ENCODE measurements at places on chromosomes 13 and 19.
A peak's percentile ranks its signal among the peaks of the same experiment; 100 is the strongest.

GRCh38 chr13:42798118-42798517 is 16.7 kb downstream of the FAM216B start:
- DNase-seq = no peak

- no peak for DNase-seq
Observed at GRCh38 chr13:35475212-35475959, 1.1 kb downstream of the MAB21L1 start.

- no peak for DNase-seq
Observed at GRCh38 chr13:74574964-74575728, 440.9 kb upstream of the KLF12 start.

DNA sequence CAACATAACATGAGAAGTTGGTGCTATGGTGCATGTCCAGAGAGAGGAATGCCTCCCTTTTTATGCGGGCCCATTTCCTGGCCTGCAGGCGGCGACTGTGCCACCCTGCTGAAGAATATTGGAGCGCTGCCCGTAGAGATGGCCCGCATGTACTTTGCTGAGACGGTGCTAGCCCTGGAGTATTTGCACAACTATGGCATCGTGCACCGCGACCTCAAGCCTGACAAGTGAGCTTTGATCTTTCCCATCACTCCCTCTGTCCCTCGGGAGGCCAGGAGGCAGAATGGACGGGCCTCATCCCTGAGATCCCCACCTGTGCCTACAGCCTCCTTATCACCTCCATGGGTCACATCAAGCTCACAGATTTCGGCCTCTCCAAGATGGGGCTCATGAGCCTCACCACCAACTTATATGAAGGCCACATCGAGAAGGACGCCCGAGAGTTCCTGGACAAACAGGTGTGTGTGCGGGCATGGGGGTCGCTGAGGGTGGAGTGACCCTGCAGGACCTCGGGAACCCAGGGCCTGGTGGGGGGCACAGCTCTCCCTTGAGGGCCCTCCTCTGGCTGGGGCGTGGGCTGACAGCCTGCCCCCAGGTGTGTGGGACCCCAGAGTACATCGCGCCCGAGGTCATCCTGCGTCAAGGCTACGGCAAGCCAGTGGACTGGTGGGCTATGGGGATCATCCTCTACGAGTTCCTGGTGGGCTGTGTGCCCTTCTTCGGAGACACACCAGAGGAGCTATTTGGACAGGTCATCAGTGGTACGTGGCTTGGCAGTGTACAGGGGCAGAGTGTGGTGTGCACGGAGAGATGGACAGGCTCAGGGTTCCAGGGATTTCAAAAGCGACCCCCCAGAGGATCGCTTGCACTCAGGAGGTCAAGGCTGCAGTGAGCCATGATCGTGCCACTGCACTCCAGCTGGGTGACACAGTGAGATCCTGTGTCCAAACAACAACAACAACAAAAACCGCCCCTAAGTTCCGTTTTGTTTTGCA is 16.2 kb downstream of the DNASE2 start:
- no peak for DNase-seq

DNA sequence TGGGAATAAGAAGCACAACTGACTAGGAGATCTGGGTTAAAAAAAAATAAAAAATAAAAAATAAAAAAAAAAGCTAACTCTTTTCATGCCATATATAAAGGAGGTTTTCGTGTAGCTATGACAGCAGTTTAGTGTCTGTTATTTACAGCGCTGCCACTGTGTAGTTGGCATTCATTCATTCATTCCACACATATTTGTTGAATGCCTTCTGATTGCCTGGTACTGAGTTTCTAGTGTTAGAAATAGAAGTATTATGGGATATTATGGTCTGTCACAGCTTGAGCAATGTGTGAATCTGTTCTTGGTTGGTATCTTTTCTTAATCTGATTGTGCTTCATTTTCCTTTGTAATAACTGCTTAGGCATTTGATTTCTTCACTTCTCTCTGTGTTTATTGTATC is 237.4 kb downstream of the NBEA start:
- DNase-seq = no peak

GRCh38 chr13:83620530-83621220 is 261.6 kb downstream of the SLITRK1 start:
- no peak for DNase-seq

DNA sequence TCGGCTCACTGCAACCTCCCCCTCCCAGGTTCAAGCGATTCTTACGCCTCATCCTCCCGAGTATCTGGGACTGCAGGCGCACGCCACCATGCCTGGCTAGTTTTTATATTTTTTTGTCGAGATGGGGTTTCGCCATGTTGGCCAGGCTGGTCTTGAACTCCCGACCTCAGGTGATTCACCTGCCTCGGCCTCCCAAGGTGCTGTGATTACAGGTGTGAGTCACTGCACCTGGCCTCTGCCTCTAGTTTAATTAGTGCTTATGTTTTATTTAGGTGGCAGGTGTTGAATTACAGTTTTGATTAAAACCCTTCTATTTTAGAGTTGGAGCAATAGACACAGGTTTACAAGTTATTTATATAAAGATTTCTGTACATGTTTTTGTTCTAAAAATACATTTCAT is 42.8 kb downstream of the ATP11A start:
- DNase-seq = no peak

DNA sequence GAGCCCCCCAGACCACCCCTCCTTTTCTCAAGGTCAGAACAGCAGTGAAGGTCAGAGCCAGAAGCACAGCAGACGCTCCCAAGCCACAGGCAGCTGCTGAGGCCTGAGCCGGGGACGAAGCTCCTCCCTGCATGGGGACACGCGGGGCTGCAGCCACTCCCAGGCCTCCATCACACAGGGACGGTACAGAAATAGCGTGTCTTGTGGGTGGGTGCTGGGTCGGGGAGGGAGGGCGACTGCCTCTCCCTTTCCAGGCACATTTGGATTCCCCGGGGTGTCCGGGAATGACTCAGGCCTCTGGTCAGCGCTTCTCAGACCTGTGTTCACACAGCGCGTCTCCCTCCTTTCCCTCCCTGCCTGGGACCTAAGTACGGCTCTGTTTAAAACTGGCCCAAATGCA is 33.2 kb downstream of the RASA3 start:
- DNase-seq = peak; percentile 42

DNA sequence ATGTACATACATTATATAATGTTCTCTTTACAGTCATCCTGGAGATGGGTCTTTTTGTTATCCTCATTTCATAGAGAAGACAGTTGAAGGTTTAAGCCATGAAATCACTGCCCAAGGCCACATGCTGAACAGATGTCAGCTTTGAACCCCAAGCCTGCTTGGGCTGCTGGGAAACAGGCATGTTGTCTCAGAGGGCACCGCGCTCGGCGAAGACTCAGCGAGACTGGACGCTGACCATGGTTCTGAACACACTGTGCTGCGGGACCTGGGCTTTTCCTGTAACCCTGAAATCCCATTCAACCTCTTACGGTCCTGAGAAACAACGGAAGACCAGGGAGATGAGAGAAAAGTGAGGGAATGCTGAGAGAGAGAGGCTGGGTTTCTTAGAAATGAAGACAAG is 27.3 kb downstream of the LRFN3 start:
- DNase-seq = no peak

DNA sequence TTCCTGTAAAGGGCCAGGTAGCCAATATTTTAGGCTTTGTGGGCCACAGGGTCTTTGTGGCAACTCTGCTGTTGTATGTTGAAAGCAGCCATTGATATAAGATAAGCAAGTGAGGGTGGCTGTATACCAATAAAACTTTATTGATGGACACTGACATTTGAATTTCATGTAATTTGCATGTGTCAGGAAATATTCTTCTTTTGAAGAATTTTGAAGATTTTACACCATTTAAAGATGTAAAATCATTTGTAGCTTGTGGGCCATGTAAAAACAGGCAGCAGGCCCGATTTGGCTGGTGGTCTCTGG is 2.4 kb upstream of the CTU1 start:
- no peak for DNase-seq

- peak; percentile 41 for DNase-seq
Observed at GRCh38 chr19:49094505-49095482, 9.5 kb downstream of the SNRNP70 start.

DNA sequence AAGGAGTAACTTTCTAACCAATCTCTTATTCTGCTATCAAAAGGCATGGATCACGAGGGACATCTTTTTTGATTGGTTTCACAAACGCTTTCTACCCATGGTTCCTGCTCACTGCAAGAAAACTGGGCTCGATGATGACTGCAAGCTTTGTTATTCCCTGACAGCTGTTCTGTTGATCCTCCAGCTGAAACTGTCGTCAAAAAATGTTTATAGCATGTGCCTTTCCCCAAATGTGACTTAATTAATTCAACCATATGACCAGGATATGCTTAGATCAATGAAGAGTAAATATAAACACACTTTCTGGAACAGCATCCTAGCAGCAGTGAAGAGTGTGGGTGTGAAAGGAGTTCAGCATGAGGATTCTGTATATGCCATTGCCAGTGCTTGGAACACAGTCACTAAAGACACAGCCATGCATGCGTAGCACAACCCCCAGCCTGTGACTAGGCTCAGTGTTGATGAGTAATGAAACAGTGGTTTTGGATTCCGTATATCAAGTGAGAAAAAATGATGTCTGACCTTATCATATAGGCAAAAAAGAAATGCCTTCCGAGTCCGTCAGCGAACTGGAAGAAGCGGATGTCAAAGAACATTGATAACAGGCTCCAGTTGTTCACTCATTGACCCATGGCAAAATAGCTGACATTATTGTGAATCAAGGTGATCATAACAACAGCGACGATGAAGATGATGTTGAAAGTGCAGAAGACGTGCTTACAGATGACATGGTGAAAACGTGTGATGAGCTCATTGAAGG is 347.4 kb downstream of the FGF9 start:
- no peak for DNase-seq

GRCh38 chr13:90594681-90595080 is 752.8 kb upstream of the MIR17HG start:
- DNase-seq = no peak

DNA sequence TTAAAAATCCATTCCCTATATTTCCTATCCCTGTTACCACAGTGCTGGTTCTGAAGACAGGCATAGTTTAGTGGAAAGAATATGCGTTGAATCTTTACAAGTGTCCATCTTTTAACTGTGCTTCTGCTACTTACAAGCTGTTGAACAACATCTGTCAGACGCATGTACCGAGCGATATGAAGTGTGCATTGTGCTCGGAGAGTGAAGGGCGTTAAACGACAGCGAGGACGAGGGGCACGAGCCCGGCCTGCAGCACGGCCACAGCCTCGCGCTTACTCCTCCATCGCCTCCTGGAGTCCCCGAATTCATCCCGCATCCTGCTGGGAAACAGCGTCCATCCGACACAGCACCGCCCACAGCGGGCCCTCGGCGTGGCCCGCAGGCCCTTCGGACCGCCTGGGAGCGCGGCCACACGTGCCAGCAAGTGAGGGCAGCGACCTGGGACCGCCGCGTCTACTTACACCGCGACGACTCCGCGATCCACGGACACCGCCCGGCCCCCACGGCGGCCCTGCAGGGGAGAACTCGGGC is 514 bp downstream of the PCID2 start:
- DNase-seq = no peak

- DNase-seq = no peak
Observed at GRCh38 chr19:1997353-1998233, 17.9 kb downstream of the BTBD2 start.

GRCh38 chr19:33418461-33418860 is 45.0 kb downstream of the CEBPG start:
- DNase-seq = no peak

GRCh38 chr13:25300861-25301346 is 521 bp upstream of the NUP58 start:
- DNase-seq = peak; percentile 6

DNA sequence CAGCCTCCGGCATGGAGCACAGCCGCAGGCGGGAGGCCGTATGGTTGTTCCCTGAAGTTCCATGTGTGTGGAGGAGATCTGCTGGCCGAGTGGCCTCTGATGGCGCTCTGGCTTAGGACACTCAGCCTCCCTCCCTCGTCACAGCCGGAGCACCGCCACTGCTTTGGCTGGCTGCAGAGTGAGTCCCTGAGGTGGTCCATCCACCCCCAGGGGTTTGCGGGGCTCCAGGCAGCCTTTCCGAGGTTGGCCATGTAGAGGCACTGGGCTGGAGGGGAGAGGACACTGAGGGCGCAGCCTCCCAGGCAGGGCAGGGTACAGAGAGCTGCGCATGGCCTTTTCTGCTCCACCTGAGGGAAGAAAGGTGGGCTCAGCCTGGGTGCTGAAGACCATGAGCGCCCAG is 19.8 kb upstream of the NPAS1 start:
- no peak for DNase-seq

DNA sequence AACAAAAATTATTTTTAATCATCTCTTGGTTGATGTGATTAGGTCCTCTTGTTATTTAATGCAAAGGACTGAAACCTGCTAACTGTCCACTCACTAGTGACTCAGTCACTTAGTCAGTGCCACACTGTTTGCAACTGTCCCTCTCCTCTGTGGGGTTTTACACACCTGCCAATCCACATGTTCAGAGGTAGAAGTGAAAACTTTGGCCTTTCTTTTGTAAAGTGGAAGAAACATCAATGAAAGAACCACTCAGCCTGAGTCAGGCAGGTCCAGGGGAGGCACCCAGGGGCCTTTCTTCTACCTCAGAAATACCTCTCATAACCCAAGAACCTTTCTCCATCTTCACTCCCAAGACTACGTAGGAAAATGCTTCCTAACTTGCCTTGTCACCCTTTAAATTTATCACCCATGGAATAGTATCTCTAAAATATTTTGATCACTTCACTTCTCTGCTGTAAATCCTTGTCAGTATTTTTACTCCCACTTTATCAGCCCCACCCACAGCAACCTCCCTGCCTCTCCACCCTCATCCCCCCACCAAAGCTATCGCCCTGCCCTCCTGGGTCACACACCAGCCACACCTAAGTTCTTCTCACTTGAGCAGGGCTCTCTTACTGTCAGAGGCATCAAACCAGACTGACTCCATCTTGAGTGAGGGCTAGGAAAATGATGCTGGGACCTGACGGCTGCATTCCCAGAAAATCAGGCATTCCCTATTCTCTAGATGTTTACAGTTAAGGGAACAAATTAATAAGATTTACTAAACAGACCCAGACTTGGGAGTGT is 29.6 kb upstream of the EEF1AKMT1 start:
- DNase-seq = no peak

GRCh38 chr13:48568370-48569103 is 35.7 kb upstream of the RCBTB2 start:
- no peak for DNase-seq

- DNase-seq = no peak
Observed at GRCh38 chr13:43272851-43273250, 249.5 kb downstream of the DNAJC15 start.
